ENCODE measurements at places on chromosomes 1 and 21. TPM values are rescaled to one million over a fixed set of nuclear protein-coding genes. Genes with fewer than 3 reads are reported as not detected.

GRCh38 chr1:5865774-5866173, 126.5 kb downstream of the NPHP4 start:
- no peak for DNase-seq

DNA sequence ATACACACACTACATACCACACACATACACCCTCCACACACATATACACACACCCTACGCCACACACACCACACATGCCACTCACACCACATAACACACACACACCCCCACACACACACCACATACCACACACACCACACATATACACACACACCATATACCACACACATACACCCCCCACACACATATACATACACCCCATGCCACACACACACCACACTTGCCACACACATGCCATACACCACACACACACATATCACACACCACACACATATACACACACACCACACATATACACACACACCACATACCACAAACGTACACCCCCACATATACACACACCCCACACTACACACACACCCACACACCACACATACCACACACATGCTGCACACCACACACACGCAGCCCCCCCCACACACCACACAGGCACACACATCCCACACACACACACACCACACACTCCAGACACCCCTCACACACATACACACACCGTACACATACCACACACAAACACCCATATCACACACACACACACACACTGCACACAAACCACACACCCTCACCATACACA, 76.7 kb upstream of the TMPRSS2 start:
- DNase-seq: no peak

- no peak for DNase-seq
Observed at GRCh38 chr1:106278716-106279115, 777.8 kb upstream of the PRMT6 start.

DNA sequence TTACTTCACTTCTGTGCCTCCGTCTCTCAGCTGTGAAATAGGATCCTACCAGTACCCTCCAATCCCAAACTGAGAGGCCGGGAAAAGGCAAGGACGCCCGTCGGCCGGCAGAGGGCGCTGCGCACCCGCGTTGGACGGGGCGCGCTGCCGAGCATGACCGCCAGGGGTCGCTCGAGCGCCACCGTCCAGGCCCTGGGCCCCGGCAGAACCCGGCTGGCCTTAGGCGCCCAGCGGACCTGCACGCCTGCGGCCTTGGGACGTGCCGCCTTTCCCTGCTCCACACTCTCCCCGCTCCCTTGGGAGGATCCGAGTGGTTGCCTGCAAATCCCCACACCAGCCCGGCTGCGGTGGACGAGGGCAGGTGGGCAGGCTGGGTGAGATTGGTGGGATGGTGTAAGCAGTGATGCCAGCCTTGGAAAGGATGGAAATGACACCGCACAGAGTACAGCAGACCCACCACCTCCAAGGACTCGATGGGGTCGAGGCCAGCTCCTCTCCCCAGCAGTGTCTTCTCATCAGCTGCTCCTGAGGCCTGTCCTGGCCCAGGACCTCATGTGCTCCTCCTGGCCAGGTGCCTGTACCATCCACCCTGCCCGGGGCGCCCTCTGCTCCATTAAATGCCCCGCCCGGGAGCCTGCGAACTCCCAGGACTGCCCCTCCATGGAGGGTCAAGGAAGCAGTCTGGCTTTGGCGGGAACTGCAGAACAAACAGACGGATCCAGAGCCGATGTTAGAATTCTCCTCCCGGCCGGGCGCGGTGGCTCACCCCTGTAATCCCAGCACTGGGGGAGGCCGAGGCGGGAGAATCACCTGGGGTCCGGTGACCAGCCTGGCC, 47.4 kb upstream of the LBR start:
- peak; percentile 75 for DNase-seq

DNA sequence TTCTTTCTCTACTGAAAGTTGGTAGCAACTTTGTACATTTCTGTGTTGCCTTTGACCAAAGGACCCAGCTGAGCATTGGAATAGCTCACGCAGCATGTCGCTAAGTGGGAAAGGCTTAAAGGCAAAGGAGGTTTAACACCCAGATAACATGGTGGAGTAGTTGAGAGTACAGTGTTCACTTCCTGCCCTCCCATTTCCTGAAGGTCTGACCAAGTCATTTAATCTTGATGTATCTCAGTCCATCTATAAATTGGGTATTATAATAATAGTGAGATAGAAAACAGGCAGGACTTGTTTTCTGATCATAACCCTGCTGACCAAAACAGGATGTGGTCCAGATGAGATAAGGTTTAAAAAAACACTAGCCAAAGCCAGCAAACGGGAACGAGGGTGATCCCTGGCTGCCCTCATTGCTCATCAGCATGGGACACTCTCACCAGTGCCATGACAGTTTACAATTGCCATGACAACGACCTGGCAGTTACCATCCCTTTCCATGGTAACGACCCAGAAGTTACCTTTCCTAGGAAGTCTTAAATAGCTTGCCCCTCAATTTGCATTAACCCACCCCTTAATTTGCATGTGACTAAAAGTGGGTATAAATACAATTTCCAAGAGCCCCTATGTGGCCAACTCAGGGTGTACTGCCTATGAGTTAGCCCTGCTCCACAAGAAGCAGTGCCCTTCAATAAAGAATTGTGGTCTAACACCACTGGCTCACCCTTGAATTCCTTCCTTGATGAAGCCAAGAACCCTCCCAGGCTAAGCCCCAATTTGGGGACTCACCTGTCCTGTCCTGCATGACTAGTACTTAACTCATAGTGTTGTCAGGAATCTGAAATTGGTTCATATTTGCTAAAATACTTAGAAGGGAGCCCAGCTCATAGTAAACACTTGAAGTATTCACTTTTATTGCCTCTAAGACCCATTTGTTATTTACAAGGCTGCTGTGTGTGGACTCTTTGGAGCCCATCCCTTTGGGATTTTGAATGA, 28.4 kb upstream of the FHAD1 start:
- no peak for DNase-seq

- DNase-seq: no peak
Observed at GRCh38 chr1:180922631-180923015, 9.9 kb downstream of the KIAA1614 start.

- no peak for DNase-seq
Observed at GRCh38 chr1:15212216-15212953, 34.6 kb upstream of the FHAD1 start.

- DNase-seq: no peak
Observed at GRCh38 chr1:5971471-5972197, 20.6 kb downstream of the NPHP4 start.

- no peak for DNase-seq
Observed at GRCh38 chr1:2284932-2285331, 56.8 kb downstream of the SKI start.

DNA sequence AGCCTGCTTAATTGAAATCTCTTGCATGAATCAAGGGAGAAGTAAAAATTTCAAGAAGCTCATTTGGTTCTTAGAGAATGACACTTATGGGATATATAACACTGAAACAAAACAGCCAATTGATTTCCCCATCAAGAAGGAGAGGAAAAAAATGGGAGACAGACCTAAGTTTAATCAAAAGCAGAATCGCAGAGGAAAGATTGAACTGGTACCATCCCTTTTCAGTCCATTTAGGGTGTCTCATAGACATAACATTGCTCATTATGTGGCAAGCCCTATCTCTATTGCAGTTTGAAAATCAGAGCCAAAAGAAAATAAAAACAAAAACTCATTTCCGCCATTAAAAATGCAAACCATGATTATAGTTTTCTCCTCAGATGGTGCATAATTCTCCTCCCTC, 119.6 kb downstream of the AK5 start:
- no peak for DNase-seq

GRCh38 chr1:5164158-5164557, 509.7 kb downstream of the AJAP1 start:
- no peak for DNase-seq

- no peak for DNase-seq
Observed at GRCh38 chr1:66833112-66833511, 32.0 kb upstream of the INSL5 start.

- no peak for DNase-seq
Observed at GRCh38 chr1:83822208-83822607, 176.7 kb downstream of the TTLL7 start.

DNA sequence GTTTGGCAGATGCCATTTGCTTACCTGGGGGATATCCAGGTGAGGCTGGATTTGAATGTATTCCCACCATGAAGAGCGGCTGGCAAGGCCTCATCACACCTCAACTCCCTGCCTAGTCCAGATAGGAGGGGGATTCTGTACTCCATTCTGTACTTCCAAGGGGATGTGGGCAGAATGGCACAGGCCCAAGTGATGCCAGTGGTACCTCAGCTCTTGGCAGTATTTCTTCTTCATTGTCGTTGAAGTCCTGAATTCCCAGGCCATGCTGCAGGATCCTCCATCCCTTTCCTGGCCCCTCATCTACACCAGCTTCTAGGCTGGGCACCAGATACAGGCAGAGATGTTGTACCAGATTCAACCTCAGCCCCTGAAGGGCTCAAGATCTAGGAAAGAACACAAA, 47.9 kb downstream of the KLHDC7A start:
- no peak for DNase-seq

GRCh38 chr1:15023205-15023604, 130.3 kb upstream of the TMEM51 start:
- no peak for DNase-seq

GRCh38 chr1:58324558-58324957, 222.0 kb downstream of the OMA1 start:
- no peak for DNase-seq

DNA sequence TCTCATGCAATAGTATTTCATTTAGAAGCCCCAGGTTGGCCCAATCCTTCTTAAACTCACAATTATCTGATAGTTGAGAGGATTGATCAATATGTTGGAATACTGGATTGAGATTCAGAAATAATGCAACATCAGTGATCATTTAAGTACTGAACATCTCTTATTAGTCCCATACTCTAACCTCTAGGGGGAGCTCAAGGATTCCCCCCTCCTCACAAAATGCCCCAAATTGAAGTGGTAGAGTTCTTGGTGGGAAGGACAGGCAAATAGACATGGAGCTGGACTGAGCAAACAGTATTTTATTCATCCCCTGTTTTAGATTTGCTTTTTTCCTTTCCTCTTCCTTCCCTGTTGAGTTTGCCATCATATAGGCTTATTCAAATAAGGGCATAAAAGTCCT, 62.8 kb downstream of the NGF start:
- no peak for DNase-seq

- no peak for DNase-seq
Observed at GRCh38 chr1:179206812-179207211, 22.7 kb downstream of the ABL2 start.

- no peak for DNase-seq
Observed at GRCh38 chr1:238258510-238258909, 367.8 kb upstream of the ZP4 start.

- DNase-seq: no peak
Observed at GRCh38 chr1:154466921-154467417, 35.0 kb upstream of the TDRD10 start.

DNA sequence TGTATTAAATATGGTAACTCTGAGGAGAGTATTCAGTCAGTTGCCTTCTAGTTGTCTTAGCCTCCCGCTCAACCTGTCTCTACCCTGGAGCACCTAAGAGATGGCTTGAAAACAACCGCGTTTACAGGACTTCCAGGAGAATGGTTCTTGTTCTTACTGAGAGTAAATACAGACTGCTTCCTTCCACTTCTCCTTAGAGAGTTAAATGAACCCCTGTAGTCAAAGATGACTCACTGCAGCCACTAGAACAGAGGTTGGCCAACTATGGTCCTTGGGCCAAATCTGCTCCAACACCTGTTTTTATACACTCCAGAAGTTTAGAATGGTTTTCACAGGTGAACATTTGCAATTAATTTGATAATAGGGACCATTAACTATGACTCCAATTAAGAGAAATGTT, 60.1 kb upstream of the ASB17 start:
- no peak for DNase-seq

- DNase-seq: no peak
Observed at GRCh38 chr1:157407917-157408525, 144.3 kb downstream of the FCRL5 start.

DNA sequence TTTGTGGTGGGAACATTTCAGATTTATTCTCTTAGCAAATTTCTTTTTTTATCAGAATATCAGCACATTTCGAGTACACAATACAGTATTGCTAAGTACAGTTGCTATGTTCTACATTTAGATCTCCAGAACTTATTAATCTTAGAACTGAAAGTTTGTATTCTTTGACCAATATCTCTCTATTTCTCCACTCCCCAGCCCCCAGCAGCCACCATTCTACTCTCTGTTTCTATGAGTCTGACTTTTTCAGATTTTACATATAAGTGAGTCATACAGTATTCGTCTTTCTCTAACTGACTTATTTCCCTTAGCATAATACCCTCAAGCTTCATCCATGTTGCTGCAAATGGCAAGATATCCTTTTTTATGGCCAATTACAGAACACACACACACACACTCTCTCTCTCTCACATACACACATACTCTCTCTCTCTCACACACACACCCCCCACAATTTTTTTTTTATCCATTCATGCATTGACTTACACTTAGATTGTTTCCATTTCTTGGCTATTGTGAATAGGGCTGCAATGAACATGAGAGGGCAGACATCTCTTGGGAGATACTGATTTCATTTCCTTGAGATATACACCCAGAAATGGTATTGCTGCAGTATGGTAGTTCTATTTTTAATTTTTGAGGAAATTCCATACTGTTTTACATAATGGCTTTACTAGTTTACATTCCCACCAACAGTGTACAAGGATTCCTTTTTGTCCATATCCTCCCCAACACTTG, 15.7 kb downstream of the RPTN start:
- DNase-seq: no peak

GRCh38 chr21:38470755-38471154, 27.5 kb downstream of the ERG start:
- DNase-seq: no peak

GRCh38 chr21:26140164-26140579, 30.4 kb downstream of the APP start:
- no peak for DNase-seq

GRCh38 chr1:214310777-214311690, 30.1 kb downstream of the SMYD2 start:
- DNase-seq: no peak

DNA sequence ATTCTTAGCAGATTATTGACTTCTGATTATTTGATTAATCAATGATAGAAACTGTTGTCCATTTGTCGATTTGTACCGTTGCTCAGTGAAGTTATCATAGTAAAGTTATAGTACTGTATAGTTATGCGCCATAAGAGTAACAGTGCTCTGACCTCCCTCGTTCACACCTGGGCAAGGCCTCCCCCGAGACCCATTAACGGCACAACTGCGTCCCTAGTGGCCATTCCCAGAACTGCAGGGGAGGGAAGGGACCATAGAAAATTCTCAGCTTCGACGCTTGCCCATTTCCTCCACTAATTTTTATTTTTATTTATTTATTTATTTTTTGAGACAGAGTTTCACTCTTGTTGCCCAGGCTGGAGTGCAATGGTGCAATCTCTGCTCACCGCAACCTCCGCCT, 334.4 kb downstream of the DSCAM start:
- DNase-seq: no peak

TMPRSS15 gene
- total RNA-seq: not detected

SPATA17 gene
- 0.44 TPM for total RNA-seq

KRTAP10-1 gene
- not detected for total RNA-seq

DUSP12 gene
- total RNA-seq: 29.1 TPM

PLEKHO1 gene
- total RNA-seq: 175 TPM

RASAL2 gene
- 0.05 TPM for total RNA-seq

RXRG gene
- not detected for total RNA-seq

ADAMTS1 gene
- total RNA-seq: 1.7 TPM

KRTAP23-1 gene
- not detected for total RNA-seq

MLLT11 gene
- 3.6 TPM for total RNA-seq

TMIGD3 gene
- total RNA-seq: not detected

HRNR gene
- not detected for total RNA-seq

CLDN8 gene
- not detected for total RNA-seq

MIB2 gene
- total RNA-seq: 69.0 TPM

OR2L5 gene
- total RNA-seq: 0.25 TPM
